HFFc6 (cell line): ENCODE measurements at places on chromosomes 3 and 15.

GRCh38 chr15:76968306-76968705 is 26.6 kb upstream of the PSTPIP1 start:
- peak; percentile 10 for DNase-seq

DNA sequence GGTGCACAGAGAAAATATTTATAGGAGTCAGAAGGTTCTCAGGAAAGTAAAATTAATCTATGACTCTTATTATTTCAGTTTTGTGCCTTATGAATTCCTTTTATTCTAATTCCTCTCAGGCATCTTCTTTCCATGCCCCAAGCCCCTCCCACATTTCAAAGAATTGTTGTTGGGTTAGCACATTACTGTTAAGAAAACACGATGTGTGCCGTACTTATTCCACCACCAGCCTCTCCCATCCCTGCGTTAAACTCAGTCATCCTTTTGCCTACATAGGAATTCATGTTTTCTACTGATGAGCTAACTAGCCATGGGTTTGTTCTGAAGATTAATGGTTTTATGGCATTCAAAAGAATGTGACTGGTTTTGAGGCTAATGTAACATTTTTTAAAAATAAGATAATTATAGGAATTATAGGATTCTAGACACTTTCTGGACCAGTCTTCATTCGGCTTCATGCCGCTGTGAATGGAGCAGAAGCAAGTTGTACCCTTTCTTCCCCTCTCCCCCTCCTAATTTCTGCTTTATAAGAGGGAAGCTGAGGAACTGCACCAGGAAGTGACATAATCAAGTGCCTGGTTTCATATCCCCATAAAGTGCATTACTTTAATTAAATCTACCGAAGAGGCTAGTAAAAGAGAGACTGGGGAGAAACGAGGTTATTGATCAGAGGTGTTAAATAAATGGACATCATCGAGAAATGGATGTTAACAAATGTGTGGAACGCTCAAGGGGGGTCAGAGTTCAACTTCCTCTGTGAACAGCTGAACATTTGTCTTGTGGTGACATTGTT is 12.3 kb upstream of the MB21D2 start:
- DNase-seq, result peak; percentile 20

- DNase-seq, result no peak
Measured at GRCh38 chr3:183123891-183124290, 24.6 kb upstream of the MCCC1 start.

- DNase-seq, result peak; percentile 88
Measured at GRCh38 chr15:70596354-70597055, 166.9 kb downstream of the UACA start.

GRCh38 chr3:39282057-39282456 is 2.2 kb upstream of the CX3CR1 start:
- no peak for DNase-seq

DNA sequence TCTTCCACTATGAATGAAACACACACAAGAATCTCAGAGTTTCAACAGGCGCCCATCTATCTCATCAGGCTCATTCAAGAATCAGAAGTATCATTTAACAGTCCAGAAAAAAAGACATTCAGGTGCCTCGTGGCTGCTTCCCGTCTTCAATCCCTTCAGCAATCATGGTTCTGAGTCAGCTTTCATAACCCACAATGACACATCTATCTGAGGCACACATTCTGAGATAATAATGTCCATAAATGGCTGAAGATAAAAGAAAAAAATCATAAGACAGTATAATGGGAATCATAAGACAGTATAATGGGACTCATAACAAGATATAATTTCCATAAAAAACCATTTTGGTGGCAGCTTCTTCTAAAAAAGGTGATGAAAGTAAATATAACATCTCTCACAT is 52.4 kb downstream of the TNIK start:
- DNase-seq, result peak; percentile 74

DNA sequence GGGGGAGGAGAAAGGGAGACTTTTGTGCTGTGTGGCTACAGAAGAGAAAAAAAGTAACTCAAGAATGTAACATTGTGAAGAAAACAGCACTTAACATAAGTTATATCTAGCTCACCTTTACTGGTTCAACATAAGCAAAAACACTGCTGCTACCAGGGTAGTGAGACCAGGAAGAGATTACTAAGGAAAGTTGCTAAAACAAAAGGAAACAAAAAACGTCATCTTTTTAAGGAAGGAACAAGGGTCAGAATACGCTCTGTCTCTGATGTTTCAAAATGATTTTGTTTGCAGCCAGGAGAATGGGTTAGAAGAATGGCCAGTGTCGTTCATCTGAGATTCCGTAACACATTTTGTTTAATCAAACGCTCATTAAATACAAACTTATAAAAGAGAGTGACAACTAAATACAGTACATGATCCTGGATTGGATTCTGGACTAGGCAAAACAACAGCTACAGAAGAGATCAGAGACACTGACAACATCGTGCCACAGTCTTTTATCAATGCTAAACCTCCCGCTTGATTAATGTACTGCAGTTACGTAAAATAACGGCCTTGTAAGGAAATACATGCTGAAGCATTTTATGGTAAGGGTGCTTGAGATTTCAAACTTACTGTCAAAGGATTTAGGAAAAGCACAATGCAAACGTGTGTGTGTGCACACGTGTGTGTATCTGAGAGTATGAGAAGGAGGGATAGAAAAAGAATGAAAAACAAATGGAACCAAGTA is 67.7 kb downstream of the FOXP1 start:
- DNase-seq, result no peak

DNA sequence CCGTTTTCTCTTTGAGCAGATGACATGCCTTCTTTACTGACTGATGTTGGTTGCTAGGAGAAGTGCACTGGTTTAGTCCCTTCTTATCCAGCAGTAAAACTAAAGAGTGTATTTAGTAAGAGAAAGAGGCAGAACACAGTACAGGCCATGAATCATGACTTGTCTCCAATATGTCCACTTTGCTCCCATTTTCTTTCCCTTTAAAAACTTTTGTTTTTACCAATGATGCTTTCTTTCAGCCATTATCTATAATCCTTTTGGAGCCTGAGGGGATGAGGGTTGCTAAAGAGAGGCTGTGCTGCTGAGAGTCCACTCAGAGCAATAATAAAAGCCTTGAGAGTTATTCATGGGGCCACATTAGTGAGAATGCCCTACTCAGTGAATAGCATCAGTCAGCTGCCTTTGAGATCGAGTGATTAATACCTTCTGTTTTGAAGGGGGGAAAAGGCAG is 12.2 kb downstream of the ROBO2 start:
- DNase-seq, result no peak

DNA sequence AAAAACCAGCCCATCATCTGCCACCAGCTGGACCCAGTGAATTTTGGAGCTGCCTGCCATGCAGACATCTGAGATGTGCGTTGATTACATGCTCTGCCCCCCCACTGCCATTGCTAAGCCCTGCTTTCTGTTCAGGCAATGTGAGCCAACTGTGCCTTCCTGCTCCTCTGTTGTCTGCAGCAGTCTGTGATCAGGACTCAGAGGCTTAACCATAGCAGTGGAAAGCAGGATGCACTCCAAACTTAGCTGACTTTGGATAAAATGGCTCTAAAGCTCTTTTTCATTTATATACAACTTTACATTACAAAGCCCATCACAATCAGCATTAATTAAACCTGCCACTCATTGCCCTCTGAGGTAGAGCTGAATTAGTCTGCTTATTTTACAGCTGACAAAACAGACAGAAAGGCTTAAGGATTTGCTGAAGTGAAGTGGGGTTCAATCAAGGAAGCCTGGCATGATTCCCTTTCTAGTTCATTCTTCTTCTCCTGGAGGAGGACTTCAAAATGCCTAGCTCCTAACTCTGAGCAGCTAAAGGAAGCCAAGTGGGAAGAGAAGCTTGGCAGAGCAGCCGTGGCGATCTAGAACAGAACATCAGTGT is 15.7 kb upstream of the RPS27L start:
- DNase-seq, result no peak
